Calu3 (cell line): ENCODE measurements at places on chromosomes 16 and 17. TPM values are rescaled to one million over a fixed set of nuclear protein-coding genes. Genes with fewer than 3 reads are reported as not detected.

DNA sequence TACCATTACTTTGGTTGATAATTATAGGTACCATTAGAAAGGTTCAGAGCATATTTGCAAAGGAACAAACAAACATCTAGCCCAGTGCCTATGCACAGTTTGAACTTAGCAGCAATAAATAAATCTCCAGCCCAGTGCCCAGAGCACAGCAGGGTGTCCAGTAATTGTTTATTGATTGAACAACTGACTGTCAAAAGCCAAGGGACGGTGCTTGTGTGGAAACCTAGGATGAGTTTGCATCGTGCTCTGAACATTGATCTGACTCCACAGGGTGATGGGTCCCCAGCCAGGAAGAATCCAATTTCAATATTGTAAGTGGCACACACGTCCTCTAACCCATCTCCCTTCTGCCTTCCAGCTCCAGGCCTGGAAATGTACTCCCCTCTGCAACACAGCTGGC is 625.5 kb upstream of the C16orf82 start:
- H3K4me3 ChIP-seq: no peak overlapping the region
- no peaks in the 10 kb centered on the region for H3K4me1 ChIP-seq
- no peaks in the 10 kb centered on the region for H3K27me3 ChIP-seq
- no peak for DNase-seq

The CIITA gene
- total RNA-seq: 16.3 and 22.4 TPM in 2 replicates

The TBC1D3G gene
- not detected in 2 replicates for total RNA-seq

DNA sequence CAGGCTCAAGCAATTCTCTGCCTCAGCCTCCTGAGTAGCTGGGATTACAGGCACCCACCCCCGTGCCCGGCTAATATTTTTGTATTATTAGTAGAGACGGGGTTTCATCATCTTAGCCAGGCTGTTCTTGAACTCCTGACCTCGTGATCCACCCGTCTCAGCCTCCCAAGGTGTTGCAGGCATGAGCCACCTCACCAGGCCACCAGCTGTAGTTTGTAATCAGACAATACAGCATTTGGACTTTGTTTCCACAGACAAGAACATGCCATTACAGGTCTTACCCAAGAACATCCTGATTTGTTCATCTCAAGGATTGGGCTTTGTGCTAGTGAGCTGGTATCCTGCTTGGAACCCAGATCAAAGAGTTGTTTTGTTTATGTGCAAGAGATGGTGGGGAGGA is 30.1 kb downstream of the C17orf100 start:
- peaks cover 34% of the 10 kb centered on the region for H3K27me3 ChIP-seq
- H3K27ac ChIP-seq: no peak overlapping the region
- no peaks in the 10 kb centered on the region for H3K36me3 ChIP-seq
- no peak for DNase-seq
- peaks cover 13% of the 10 kb centered on the region for H3K4me1 ChIP-seq

GRCh38 chr16:65855171-65856145 is 511.0 kb upstream of the CDH5 start:
- DNase-seq: no peak
- H3K27me3 ChIP-seq: peaks cover 50% of the 10 kb centered on the region
- no peak overlapping the region for H3K27ac ChIP-seq

The SMPD3 gene
- total RNA-seq: 0.42 and 1.2 TPM in 2 replicates

The KRTAP2-3 gene
- total RNA-seq: 9.4 and 18.2 TPM in 2 replicates

DNA sequence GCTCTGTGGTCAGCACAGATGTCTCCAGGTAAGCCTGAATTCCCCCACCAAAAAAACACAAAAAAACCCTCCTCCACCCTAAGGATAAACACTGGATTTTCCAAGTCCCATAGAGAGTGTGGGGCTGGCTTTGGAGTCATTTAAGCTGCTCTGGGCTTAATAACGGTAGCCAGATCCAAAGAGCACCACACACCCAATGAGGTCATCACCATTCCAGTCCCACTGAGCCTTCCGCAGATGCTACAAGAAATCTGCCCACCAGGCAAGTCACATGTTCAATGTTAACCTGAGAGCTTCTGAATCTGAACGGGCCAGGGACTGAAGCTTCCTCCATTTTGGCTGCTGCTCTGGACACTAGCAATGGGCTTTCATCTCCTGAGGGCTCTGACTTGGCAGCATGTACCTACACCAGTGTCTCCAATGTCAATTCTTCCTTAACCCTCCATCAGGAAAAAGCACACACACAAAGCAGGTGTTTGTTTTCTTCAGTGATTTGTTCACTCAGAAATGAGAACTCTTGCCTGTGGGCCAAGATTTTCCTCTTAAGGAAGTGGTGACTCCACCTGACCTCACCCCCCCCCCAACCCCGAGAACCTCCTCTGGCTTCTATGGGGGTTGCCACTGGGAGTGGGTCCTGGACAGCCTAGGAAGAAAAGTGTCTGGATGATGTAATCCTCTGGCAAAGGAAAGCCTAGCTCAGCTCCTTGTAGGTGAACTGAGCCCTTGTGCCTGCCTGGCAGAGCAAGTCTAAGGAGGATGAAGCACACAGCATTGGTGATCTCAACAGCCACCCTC is 220.1 kb downstream of the FOXL1 start:
- peaks cover 10% of the 10 kb centered on the region for H3K4me1 ChIP-seq
- no peak overlapping the region for H3K4me3 ChIP-seq
- peak; percentile 72 for DNase-seq
- H3K27me3 ChIP-seq: peaks cover 11% of the 10 kb centered on the region
- H3K27ac ChIP-seq: peak overlapping the region; percentile 56

GRCh38 chr17:8955021-8955959 is 10.2 kb downstream of the PIK3R5 start:
- H3K27me3 ChIP-seq: peaks cover 65% of the 10 kb centered on the region
- H3K27ac ChIP-seq: no peak overlapping the region
- no peak for DNase-seq
- no peak overlapping the region for H3K4me3 ChIP-seq

The MFAP4 gene
- total RNA-seq: not detected in 2 replicates

- H3K27ac ChIP-seq: peak overlapping the region; percentile 87
- H3K4me1 ChIP-seq: peaks cover 28% of the 10 kb centered on the region
- no peak for DNase-seq
These were observed 722 bp downstream of the CDC27 start for GRCh38 chr17:47188271-47188875.

The GSG1L gene
- not detected in 2 replicates for total RNA-seq

The OTOP3 gene
- total RNA-seq: not detected in 2 replicates

The DNAH17 gene
- total RNA-seq: 0.19 and 0.61 TPM in 2 replicates

The SYCE1L gene
- 2.0 and 6.2 TPM in 2 replicates for total RNA-seq

The AKAP10 gene
- 25.2 and 27.7 TPM in 2 replicates for total RNA-seq

The HOXB13 gene
- total RNA-seq: 1.1 and 1.9 TPM in 2 replicates

- H3K27me3 ChIP-seq: peaks cover 8% of the 10 kb centered on the region
- H3K4me3 ChIP-seq: no peak overlapping the region
- no peak for DNase-seq
- no peak overlapping the region for H3K27ac ChIP-seq
These were observed 166.5 kb upstream of the ANKFN1 start for GRCh38 chr17:55986817-55987216.

DNA sequence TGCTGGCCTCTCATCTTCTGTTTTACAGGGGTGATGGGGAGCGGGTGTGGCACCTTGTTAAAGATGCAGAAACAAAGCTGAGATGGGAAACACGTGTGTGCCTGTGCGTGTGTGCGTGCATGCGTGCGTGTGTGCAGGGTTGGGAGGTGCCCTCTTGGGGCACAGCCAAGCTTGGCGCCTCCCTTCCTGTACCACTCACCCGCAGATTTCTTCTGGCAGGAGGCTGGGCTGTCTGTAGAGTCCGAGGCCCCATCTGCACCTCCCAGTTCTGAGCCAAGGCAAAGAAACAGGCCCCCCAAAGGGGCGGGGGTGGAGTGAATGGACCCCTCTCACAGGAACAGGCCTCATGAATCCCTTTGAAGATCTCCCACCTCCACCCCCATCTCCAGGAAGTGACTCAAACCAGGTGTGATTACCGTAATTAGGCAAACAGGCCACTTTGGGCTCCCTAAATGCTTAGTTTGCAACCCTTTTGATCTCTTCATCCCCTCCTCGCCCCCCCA is 20.9 kb downstream of the TNS4 start:
- H3K4me3 ChIP-seq: no peak overlapping the region
- peaks cover 36% of the 10 kb centered on the region for H3K27me3 ChIP-seq
- DNase-seq: peak; percentile 91

GRCh38 chr17:57941384-57942370 is 13.5 kb downstream of the CUEDC1 start:
- no peak for DNase-seq
- H3K27ac ChIP-seq: peak overlapping the region; percentile 42
- no peaks in the 10 kb centered on the region for H3K27me3 ChIP-seq

- H3K27ac ChIP-seq: no peak overlapping the region
- peaks cover 5% of the 10 kb centered on the region for H3K27me3 ChIP-seq
- H3K4me3 ChIP-seq: no peak overlapping the region
- peaks cover 13% of the 10 kb centered on the region for H3K36me3 ChIP-seq
- H3K4me1 ChIP-seq: peaks cover 15% of the 10 kb centered on the region
- peak; percentile 69 for DNase-seq
These were observed 740 bp upstream of the SLC5A10 start for GRCh38 chr17:18950944-18951905.

DNA sequence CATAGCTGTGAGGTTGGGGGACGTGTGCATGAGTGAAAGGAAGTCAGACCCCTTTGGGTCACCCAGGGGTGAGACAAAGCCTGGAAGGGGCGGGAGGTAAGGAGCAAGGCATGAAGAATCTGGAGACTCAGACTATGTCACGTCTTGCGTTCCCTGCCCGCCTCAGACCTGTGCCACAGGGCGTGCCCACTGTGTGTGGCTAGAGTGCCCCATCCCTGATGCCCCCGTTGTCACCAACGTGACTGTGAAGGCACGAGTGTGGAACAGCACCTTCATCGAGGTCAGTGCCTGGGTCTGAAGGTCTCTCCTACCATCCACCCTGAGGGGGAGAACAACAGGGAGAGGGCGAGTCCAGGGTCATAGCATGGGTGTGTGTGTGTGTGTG is 15.1 kb upstream of the PDK2 start:
- peaks cover 98% of the 10 kb centered on the region for H3K36me3 ChIP-seq
- peak overlapping the region; percentile 20 for H3K27ac ChIP-seq
- no peaks in the 10 kb centered on the region for H3K27me3 ChIP-seq
- H3K4me1 ChIP-seq: peaks cover 31% of the 10 kb centered on the region

The SYT17 gene
- 10.6 and 16.6 TPM in 2 replicates for total RNA-seq

The ALDH3A2 gene
- 32.4 and 38.0 TPM in 2 replicates for total RNA-seq

DNA sequence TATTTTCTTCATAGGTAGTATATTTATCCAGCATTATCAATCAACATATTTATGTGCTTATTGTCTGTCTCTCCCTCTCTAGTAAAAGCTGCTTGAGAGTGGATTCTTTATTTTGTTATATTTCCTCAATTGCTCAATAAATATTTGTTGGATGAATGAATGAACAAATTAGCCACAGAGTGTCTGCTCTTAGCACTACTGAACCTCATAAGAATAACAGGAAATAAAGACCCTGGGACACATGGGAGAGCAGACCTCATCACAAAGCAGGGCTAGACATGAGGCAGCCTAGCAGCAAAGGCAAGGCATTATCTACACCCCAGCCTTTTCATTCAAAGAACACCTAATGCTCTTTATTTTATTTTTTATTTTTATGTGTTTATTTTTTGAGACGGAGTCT is 34.9 kb upstream of the TANC2 start:
- DNase-seq: no peak
- H3K27ac ChIP-seq: no peak overlapping the region
- no peaks in the 10 kb centered on the region for H3K4me1 ChIP-seq
- H3K36me3 ChIP-seq: no peaks in the 10 kb centered on the region

DNA sequence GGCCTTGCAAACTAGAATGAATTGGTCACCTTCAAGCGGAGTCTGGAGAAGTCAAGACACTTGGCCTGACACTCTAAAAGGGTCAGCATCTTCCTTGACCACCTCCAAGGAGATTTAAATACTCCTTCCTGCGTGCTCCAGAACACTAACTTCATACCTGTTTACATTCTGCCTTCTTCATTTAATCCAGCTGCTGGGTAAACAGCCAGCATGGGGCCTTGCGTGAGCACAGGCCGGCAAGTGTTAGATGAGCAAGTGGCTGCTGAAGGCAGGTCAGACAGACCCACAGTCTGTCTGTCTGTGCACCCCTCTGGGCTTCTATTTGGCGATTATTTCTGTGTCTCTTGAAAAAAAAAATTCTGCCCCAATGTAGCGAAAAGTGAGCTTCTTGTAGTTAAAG is 153.8 kb downstream of the MSI2 start:
- no peak for DNase-seq
- H3K4me3 ChIP-seq: no peak overlapping the region
- peaks cover 56% of the 10 kb centered on the region for H3K4me1 ChIP-seq
- no peaks in the 10 kb centered on the region for H3K36me3 ChIP-seq
- H3K27me3 ChIP-seq: no peaks in the 10 kb centered on the region

DNA sequence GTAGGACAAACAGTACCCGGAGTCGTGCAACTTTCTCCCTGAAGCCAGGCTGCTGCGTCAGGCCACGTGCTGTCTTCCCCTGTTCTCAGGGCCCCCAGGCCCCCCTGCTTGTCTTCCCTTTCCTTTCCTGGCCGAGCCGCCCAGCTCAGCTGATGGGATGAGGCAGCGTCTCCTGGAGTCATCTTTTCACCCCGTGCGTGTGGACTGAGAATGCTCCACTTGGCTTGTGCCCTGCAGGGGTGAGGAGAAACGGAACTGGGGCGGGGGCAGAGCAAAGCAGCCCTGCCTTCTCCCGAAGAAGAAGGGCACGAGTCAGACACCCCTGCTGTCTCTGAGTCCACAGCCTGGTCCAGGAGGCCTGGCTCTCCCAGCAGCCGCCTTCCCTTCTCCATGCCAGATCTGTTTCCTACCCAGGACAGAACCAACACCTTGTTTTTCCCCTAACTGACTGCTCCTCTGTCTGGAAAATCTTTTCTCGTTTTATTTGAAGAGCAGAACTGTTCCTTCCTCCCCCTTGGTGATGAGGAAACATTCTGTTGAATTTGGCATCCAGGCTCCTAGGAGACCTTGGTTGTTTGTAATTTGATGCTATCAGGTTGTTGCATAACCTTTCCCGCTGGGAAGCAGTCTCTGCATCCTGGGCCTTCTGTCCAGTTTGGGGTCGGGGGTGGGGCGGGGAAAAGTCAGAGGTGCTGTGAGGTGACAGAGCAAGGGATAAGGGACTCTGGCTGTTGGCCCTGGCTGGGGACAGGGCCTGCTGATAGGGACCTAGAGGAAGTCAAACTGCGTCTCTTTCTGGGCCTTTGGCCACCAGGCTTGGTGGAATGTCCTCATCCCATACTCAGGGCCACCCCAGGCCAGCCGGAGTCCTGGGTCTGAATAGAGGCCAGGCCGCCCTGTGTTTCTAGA is 78.8 kb downstream of the WIPI1 start:
- DNase-seq: peak; percentile 14
- H3K27ac ChIP-seq: no peak overlapping the region
- no peak overlapping the region for H3K4me3 ChIP-seq

GRCh38 chr17:82309656-82310570 is 7.5 kb downstream of the CD7 start:
- H3K4me3 ChIP-seq: no peak overlapping the region
- no peak overlapping the region for H3K27ac ChIP-seq
- DNase-seq: no peak
- H3K4me1 ChIP-seq: peaks cover 10% of the 10 kb centered on the region
- H3K27me3 ChIP-seq: peaks cover 64% of the 10 kb centered on the region

GRCh38 chr17:31595076-31595475 is 203.6 kb downstream of the RAB11FIP4 start:
- H3K27ac ChIP-seq: no peak overlapping the region
- no peak overlapping the region for H3K4me3 ChIP-seq
- peaks cover 20% of the 10 kb centered on the region for H3K36me3 ChIP-seq

The CCL15 gene
- 0.42 TPM in 1 of 2 replicates, not detected in the other for total RNA-seq

The OR2C1 gene
- total RNA-seq: not detected in 2 replicates

The TEDC2 gene
- total RNA-seq: 28.2 and 30.5 TPM in 2 replicates

The PDE6G gene
- total RNA-seq: not detected in 2 replicates

GRCh38 chr17:79070266-79070880 is 4.3 kb upstream of the ENGASE start:
- no peak overlapping the region for H3K4me3 ChIP-seq
- DNase-seq: no peak
- H3K27ac ChIP-seq: no peak overlapping the region
- peaks cover 14% of the 10 kb centered on the region for H3K27me3 ChIP-seq
